ENCODE measurements at places on chromosomes 2 and 18. TPM values are rescaled to one million over a fixed set of nuclear protein-coding genes. Genes with fewer than 3 reads are reported as not detected.

DNA sequence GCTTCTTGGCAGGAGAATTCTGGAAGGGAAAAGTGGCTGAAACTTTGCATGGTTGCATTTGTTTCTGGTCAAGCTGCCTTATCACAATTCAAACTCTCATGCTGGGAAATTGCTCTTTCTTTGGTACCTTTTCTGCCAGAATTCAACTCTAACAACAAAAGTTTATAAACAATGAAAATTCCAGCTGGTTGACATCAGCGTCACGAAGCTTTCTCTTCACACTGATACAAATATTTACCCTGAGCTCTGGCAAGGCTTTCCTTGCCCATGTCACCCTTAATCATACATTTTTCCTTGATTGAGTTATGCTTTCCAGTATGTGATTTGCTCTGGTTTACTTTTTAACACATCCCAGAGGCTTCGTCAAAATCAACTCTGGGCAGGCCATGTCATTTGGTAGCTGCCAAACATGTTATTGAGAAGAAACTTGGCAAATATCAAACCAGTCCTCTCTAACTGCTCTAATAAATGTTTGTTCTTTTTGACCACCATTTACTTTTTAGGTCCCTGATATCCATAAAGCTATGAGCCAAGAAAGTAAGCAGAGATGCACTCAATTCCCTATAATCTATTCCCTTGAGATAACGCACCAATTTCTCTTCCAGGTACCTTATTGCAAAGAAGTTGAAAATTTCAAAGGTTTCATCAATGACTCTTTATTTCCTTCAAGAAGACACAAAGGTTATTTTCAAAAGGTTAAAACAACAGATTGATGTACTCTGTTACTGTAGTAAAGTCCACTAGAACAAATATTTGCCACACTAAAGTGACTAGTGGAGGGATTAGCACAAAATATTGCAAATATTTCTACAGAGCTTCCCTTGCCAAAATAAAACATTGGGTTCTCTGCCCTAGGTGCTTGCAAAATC, 1241.1 kb upstream of the ZEB2 start:
- no peaks in the 10 kb centered on the region for H3K36me3 ChIP-seq
- DNase-seq: no peak
- H3K27ac ChIP-seq: no peak overlapping the region
- no peaks in the 10 kb centered on the region for H3K27me3 ChIP-seq
- peaks cover 6% of the 10 kb centered on the region for H3K4me1 ChIP-seq
- H3K4me3 ChIP-seq: no peak overlapping the region

DNA sequence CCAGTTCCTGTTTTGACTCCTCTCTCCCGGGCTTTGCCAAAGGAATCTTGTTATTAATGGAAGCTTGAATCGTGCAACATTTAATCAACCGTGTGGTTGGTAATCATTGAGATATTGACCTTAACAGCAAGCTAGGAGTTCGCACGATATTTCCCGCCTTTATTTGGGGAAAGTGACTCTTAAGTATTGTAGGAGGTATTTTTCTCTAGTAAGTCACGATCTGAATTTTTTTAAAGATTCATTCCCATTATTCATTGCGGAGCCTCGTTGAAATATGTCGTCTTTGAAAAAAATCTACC, 663 bp downstream of the NUP35 start:
- no peak overlapping the region for H3K27ac ChIP-seq
- peaks cover 13% of the 10 kb centered on the region for H3K4me1 ChIP-seq
- no peak for DNase-seq
- peaks cover 16% of the 10 kb centered on the region for H3K36me3 ChIP-seq

The ACKR3 gene
- polyA plus RNA-seq: 4.6 TPM

GRCh38 chr18:8609659-8610458, 622 bp downstream of the RAB12 start:
- H3K36me3 ChIP-seq: no peaks in the 10 kb centered on the region
- H3K4me1 ChIP-seq: peaks cover 26% of the 10 kb centered on the region
- H3K27ac ChIP-seq: peak overlapping the region; percentile 66
- peak; percentile 26 for DNase-seq

DNA sequence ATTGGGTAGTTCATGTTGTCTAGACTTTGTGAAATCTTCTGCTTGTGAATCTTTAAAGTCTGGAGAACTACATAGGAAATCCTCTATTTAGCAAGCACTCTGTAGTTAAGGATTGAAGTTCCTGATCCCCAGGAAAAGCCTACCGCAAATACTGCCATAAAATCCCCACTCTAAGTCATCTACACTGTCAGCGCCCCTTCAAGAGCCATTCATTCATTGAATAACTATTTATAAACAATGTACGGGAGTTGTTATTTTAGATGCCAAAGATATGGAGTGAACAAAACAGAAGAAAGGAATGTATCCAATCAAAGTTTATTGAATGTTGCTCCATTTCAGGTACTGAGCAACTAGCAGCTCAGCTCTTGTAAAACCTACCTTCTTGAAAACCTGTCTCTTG, 36.5 kb upstream of the SLC39A10 start:
- H3K27ac ChIP-seq: no peak overlapping the region
- no peaks in the 10 kb centered on the region for H3K36me3 ChIP-seq
- H3K27me3 ChIP-seq: no peaks in the 10 kb centered on the region
- DNase-seq: no peak
- peaks cover 2% of the 10 kb centered on the region for H3K4me1 ChIP-seq

- H3K27me3 ChIP-seq: peaks cover 13% of the 10 kb centered on the region
- H3K27ac ChIP-seq: no peak overlapping the region
- H3K4me3 ChIP-seq: no peak overlapping the region
- DNase-seq: no peak
- no peaks in the 10 kb centered on the region for H3K36me3 ChIP-seq
Measured at GRCh38 chr2:217338306-217338916, 478.5 kb upstream of the TNP1 start.

DNA sequence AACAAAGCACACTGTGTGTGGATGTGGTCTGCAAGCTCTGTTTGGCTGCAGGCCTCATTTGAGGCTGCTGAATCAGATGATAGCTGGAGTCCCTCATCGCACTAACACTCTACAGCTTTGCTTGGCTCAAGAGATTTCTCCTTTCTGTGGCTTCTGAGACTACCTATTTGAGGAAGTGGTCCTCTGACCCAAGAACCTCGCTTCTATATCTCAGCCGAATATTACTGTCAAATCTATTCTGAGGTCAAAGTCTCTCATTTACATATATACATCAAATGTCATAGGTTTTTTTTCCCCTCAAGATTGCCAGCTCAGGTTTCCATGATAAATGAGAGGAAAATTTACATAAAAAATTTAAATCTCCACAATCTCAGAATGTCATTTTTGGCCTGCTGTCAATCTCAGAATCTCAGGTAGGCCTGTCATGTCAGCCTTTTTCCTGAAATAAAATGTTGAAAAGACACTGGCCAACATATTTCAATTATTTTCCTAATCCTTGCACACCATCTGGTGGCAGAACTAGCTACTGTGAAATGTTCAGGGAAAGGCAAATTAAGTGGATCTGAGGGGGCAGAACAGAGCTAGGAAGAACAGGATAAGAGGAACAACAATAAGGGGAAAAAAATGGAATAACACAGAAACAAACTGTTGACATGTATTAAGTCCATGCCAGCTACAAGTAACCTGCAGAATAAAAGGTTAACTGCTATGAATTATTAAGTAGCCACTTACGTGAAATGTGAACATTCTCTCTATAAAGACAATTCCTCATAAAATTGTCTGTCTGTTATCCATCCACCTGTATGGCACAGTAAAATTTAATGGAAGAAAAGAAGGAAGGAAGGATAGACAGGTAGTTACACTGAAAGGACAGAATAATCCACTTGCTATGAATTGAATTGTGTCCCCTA, 39.3 kb downstream of the AP1S3 start:
- H3K4me1 ChIP-seq: peaks cover 3% of the 10 kb centered on the region
- no peaks in the 10 kb centered on the region for H3K36me3 ChIP-seq
- no peaks in the 10 kb centered on the region for H3K27me3 ChIP-seq
- H3K27ac ChIP-seq: no peak overlapping the region
- peak; percentile 24 for DNase-seq
